ENCODE measurements at places on chromosomes 16 and 17.

- DNase-seq = no peak
Observed at GRCh38 chr16:31267332-31268032, 7.7 kb downstream of the ITGAM start.

DNA sequence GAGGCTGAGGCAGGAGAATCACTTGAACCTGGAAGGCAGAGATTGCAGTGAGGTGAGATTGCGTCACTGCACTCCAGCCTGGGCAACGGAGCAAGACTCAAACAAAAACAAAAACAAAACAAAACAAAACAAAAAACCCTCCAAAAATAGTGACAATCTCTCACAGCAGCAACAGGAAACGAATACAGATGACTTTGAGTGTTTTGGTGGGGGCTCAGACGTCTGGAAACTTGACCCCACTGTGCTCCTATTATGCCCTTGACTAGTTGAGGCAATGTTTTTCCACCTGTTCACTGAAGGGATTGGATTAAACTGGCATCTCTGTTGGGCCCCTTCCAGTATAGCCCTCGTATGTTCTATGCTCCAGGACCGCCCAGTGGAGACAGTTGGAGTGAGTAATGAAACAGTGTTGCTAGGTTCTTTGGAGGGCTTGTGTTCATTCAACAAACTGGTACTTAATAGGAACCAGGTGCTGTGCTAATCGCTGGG is 167.0 kb downstream of the UTP18 start:
- peak; percentile 8 for DNase-seq

DNA sequence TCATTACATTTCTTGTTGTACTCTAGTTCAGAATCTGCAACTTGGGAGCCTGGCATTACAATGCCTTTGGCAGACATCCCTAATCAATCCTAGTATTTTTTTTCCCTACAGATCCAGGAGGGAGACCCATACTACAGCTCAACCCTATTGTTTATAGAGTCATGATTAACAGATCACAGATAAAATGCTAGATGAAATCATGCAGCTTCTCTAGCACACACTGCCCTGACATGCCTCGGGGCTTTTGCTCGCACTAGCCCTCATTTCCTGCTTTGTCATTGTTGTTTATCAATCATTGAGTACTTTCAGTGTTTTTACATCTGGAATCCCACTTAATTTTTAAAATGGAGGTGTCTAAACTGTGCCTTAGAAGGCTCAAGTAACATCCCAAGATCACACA is 412.5 kb downstream of the CA10 start:
- DNase-seq = no peak

DNA sequence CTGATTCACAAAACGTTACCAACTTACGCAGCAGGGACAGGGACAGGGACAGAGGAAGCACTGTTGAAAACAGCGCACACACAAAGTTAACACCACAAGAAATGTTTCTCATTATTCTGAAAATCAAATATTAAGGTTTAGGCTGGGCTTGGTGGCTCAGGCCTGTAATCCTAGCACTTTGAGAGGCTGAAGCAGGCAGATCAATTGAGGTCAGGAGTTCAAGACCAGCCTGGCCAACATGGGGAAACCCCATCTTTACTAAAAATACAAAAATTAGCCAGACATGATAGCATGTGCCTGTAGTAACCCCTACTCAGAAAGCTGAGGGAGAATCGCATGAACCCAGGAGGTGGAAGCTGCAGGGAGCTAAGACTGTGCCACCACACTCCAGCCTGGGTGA is 4.2 kb downstream of the CYTH1 start:
- DNase-seq = no peak

Measured in NCI-H446 (cell line).